ENCODE measurements at places on chromosomes 1 and 21.
A peak's percentile ranks its signal among the peaks of the same experiment; 100 is the strongest.

DNA sequence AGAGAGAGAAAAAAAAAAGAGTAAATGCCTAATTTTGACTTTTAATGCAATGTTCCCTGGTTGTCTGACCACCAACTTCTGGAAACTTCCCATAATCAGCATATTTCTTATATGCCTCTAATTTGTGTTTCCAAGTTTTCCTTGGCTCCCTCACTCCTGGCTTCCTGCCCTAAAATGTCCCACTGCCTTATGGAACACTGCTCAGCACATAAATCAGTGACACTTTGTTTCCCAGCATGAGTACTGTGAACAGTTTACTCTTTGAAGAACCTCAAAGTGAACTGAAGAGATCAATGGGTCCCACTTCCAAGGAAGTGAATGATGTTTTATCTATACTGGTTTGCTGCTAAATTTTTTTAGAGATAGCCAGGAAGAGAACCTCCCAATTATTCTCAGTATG lies 271.3 kb upstream of the PRMT6 start:
- DNase-seq, result no peak

GRCh38 chr1:212561501-212561931 lies 47.0 kb upstream of the ATF3 start:
- no peak for DNase-seq

DNA sequence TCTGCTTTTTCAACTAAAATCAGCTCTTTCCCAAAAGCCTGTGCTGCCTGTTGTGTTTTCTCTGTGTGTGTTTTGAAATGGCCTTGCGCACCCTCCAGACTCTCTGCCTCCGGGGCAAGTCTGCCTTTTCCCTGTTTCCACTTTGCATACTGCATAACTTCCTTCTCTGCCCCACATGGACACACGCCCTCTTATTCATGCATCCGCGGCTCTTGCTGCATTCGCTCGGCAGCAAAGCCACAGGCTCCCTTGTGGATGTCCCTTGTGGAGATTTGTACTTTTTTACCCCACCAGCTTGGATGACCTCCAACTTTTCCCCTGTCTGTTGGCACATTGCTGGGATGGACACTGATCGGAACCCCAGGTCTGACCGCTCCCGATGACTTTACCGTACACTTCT lies 147.6 kb downstream of the ADSS2 start:
- no peak for DNase-seq

- DNase-seq, result no peak
Observed at GRCh38 chr1:45654540-45655280, 30.9 kb upstream of the CCDC17 start.

GRCh38 chr1:101216623-101217022 lies 20.2 kb upstream of the S1PR1 start:
- no peak for DNase-seq

DNA sequence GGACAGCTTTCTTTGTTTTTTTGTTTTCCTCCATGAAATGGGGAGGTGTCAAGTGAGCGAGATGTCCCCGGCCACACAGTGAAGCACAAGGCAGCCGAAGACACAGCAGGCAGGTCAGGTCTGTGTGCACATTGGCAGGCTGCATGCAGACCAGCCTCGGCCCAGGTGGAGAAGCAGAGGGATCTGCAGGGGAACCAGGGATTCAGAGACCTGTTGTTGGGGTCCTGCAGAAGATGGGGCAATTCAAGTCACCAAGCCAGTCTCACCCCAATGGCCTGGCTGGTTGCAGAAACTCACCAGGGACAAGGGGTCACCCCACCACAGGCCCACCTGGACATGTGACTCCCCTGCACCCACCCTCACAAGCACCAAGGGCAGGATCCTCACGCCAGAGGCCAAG lies 4.0 kb upstream of the ABCG1 start:
- DNase-seq, result no peak

GRCh38 chr1:156910309-156910782 lies 10.1 kb upstream of the LRRC71 start:
- peak; percentile 56 for DNase-seq

Data from stimulated activated CD4-positive, alpha-beta T cell treated with anti-CD3 and anti-CD28 coated beads, Interleukin-1b, Interleukin-23, amount 100 ng/mL, for 4 hours (primary cell).